ENCODE measurements at places on chromosomes 3 and 15.
A peak's percentile ranks its signal among the peaks of the same experiment; 100 is the strongest.

DNA sequence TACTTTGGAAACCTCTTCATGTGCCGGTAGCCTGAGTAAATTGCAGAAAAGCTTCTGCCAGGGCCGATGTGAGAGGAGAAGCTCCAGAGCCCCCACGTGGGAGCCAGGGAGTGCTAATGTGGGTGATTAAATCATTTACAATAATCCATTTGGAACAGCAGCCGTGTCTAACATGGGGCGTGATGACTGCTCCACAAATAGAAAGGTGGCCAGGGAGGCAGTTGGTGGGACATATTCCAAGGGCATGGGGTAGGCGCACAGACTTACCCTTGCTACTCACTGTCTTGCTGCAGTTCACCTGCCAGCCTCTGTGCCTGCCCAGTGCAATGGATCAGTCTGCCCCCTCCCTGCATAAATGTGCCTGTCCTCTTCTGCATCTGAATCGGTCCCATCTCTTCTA, 39.3 kb upstream of the INSYN1 start:
- DNase-seq: no peak

GRCh38 chr3:128307029-128307633, 153.8 kb downstream of the EEFSEC start:
- no peak for DNase-seq

- peak; percentile 59 for DNase-seq
Measured at GRCh38 chr3:170716172-170716805, 130.4 kb upstream of the SLC7A14 start.

GRCh38 chr15:32861761-32862160, 144.0 kb downstream of the GREM1 start:
- peak; percentile 94 for DNase-seq

GRCh38 chr3:18007980-18008379, 265.5 kb upstream of the TBC1D5 start:
- peak; percentile 49 for DNase-seq
